HT-29 (cell line): ENCODE measurements at places on chromosomes 12 and 14. TPM values are rescaled to one million over a fixed set of nuclear protein-coding genes. Genes with fewer than 3 reads are reported as not detected.

The SELPLG gene
- total RNA-seq, result not detected in 2 replicates

- DNase-seq, result no peak
These were observed 7.1 kb downstream of the EXOC5 start for GRCh38 chr14:57261604-57262003.

DNA sequence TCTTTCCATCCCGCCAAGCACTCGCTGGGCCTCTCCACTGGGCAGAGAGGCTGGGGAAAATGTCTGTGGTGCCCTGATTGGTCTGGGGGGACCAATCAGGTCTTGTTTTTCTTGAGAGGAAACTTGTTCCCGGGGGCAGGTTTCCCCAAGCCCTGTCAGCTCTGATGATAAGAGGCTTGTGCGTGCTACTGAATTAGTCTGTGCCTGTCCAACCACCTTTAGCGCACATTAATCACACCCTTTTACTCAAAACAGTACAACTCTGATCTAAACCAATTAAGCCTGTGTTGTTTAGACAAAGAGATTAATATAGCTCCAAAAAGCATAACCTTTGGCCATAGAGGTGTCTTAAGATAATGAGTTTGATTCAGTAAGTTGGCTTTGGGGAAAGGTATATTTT, 580.4 kb downstream of the VRK1 start:
- no peak for DNase-seq

DNA sequence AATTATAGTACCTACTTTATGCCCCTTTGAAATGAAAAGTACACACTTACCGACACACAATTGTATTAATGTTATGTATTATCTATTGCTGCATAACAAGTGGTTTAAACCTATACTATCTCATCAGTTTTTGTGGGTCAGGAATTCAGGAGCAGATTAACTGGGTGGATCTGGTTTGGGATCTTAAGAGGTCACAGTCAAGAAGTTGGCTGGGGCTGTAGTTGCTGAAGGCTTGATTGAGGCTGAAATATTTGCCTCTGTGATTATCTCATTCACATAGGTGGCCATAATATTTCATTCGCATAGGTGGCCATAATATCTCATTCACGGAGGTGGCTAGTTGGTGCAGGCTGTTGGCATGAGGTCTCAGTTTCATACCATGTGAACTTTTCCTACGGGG, 5.7 kb downstream of the METTL25 start:
- no peak for DNase-seq

- no peak for DNase-seq
These were observed 338.4 kb downstream of the RAD51B start for GRCh38 chr14:68157971-68158371.

- DNase-seq, result peak; percentile 40
These were observed 74.6 kb downstream of the ZFP36L1 start for GRCh38 chr14:68718023-68718990.
